H7 (cell line): ENCODE measurements at places on chromosomes 6 and 20. TPM values are rescaled to one million over a fixed set of nuclear protein-coding genes. Genes with fewer than 3 reads are reported as not detected.
A peak's percentile ranks its signal among the peaks of the same experiment; 100 is the strongest.

Gene ATXN1
- total RNA-seq: 7.6 and 8.9 TPM in 2 replicates

Gene TNF
- not detected in 2 replicates for total RNA-seq

Gene RANBP9
- total RNA-seq: 23.6 and 30.7 TPM in 2 replicates

Gene HLA-DQA1
- total RNA-seq: not detected in 2 replicates

Gene APOBEC2
- 0.14 TPM in 1 of 2 replicates, not detected in the other for total RNA-seq

Gene TP53TG5
- not detected in 2 replicates for total RNA-seq

Gene KIF16B
- 7.4 and 9.8 TPM in 2 replicates for total RNA-seq

Gene VGLL2
- not detected in 2 replicates for total RNA-seq

Gene PACRG
- 0.07 and 0.52 TPM in 2 replicates for total RNA-seq

Gene NDRG3
- total RNA-seq: 23.2 and 24.1 TPM in 2 replicates

Gene EPB41L2
- 25.9 and 26.6 TPM in 2 replicates for total RNA-seq

GRCh38 chr6:116265041-116265829 is 11.4 kb upstream of the TSPYL4 start:
- no peak for DNase-seq

DNA sequence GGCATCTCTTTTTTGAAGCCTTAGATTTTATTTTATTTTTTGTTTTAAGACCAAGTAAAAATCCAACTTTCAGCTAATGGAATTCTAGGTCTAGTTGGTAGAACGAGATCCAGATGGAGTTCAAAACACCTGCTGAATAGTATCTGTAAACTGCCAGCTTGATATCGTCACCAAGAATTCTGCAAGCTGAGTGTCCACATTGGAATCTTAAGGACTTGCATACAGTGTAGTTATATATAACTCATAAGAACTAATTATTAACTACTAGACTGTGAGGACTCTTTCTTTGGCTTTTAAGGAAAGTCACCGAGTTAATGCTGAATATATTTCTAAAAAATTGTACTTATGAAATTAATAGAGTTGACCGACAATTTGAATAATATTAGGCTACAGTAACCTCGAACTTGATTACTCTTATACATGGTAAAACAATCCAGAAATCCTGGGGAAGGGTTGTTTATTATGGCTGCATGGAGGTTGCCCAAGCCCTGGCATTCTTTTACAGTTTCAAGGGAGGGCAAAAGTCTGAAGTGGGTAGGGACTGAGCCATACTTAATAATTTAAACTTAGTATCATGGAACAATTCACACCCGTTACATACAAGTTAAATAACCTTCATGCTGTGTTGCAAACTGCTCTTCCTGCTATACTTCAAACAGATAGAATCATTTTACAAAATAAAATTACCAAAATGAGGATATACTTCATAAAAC is 553.9 kb downstream of the PTPRT start:
- no peak for DNase-seq

- no peak for DNase-seq
Observed at GRCh38 chr6:15948930-15949900, 179.7 kb upstream of the MYLIP start.

- DNase-seq: no peak
Observed at GRCh38 chr6:7234547-7234946, 78.5 kb downstream of the SSR1 start.

DNA sequence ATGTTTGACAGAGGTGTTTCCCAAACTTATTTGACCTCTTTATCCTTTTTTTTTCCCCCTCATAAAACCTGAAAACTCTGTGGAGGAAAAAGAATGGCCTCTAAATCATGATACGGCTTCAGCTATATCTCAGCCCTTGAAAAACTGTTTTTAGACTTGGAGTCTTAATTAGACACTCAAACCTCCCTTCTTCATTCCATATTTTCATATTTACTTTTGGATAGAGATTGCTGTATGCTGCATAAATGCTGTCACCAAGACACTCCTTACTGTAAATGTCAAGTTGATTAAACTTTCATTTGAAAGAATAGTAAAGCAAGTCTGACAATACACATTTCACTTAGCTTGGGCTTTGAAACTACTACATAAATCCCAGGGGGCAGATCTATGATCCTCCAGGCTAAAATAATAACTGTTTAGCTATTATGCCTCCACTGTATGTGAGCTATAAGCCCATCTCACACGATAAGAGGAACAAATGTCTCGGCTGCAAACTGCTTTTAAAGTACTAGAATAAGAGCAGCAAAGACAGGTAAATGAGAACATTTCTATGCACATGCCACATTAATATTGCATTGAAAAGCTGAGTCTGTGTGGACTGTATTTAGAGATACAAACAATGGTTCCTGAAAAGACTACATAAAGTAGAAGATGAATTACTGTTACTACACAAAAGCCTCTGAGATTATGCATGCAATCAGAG is 141.3 kb upstream of the HMGN3 start:
- no peak for DNase-seq

- DNase-seq: no peak
Observed at GRCh38 chr6:53754330-53754729, 40.5 kb upstream of the LRRC1 start.

GRCh38 chr20:11844691-11845090 is 73.0 kb upstream of the BTBD3 start:
- no peak for DNase-seq

- no peak for DNase-seq
Observed at GRCh38 chr20:45581702-45582101, 2.6 kb upstream of the WFDC8 start.

- no peak for DNase-seq
Observed at GRCh38 chr6:137791281-137792159, 75.5 kb upstream of the TNFAIP3 start.

DNA sequence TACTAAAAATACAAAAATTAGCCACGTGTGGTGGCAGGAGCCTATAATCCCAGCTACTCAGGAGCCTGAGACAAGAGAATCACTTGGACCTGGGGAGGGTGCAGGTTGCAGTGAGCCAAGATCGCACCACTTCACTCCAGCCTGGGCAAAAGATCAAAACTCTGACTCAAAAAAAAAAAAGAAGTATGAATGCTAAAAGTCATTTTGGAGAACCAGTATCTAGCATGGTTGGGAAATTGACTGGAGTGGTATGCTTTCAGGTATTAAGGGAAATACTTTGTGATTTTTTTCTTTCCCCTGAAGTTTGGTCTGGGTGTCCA is 30.1 kb downstream of the PCMT1 start:
- DNase-seq: no peak

- no peak for DNase-seq
Observed at GRCh38 chr20:63639093-63639975, 12.4 kb upstream of the GMEB2 start.

- DNase-seq: no peak
Observed at GRCh38 chr20:1942486-1943274, 47.5 kb downstream of the SIRPA start.

DNA sequence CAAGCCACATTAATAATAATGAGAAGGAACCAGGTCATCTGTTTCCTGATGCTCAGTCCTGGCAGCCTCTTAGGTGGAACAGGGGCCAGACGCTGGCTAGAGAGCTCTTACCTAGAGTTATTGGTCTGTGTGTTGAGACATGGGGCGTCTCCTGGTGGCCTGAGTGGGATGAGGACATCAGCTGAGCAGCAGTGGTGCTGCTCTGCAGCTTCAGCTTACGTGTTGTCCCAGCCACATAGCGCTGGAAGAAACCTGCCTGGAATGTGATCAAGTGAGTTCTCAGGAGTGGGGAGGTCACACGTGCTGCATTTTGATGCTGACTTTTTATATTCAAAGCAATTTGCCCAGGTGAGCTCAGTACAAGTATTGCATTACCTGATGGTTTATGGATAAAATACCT is 355.4 kb downstream of the CDH26 start:
- DNase-seq: no peak

GRCh38 chr6:51398064-51398705 is 579.5 kb downstream of the TFAP2B start:
- no peak for DNase-seq

DNA sequence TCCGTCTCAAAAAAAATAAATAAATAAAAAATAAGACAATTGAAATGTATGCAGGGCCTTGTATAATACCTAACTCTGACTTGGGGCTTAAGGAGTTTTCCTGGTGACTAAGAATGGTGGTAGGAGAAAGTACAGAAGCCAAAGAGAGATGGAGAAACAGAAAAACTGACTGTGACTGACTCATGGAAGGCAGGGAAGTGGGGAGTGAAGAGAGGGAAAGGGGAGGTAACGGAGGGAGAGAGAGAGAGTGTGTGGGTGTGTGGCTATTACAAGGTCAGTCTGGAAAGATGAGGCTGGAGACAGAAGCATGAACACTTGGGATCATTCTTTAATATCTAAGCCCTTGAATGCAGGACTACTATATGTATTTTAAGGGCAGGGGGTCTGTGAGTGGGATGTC is 38.5 kb downstream of the SNRNP48 start:
- DNase-seq: no peak

GRCh38 chr6:12233693-12234571 is 56.2 kb upstream of the EDN1 start:
- DNase-seq: peak; percentile 22

- no peak for DNase-seq
Observed at GRCh38 chr20:15033891-15034290, 696.5 kb upstream of the FLRT3 start.

DNA sequence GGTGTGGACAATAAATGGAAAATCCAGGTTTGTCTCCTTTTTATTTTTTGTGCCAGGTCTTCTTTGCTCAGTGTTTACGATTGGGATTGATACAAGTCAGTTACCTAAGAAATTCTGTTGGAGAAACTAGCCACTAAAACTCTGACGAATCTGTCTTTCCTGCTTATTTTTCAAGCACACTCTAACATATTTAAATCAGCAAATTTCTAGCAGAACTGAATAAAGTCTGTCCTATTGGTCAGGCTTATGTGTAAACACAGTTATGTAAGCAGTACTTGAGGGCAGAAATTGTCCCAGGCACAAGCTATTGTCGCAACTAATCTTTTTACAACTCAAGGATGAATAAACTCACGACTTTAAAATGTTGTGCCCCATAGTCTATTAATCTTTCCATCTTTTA is 12.1 kb upstream of the EXOC2 start:
- no peak for DNase-seq

DNA sequence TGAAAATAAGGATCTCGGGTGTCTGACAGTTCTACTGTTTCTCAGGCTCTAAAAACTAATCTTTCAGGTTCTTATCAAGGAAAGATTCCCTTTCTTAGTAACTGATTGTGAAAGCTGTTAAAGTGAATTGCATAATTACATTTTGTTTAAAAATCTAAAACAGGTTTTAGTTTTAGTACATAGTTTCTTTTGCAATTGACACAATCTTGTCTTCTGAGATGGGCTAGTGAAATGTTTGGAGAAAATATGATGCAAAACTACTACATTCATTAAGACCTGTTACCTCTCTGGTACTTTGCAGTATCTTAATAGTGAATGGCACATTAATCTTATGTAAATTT is 298.4 kb downstream of the UTRN start:
- no peak for DNase-seq

- DNase-seq: no peak
Observed at GRCh38 chr20:33279261-33279910, 3.6 kb upstream of the BPIFB1 start.

DNA sequence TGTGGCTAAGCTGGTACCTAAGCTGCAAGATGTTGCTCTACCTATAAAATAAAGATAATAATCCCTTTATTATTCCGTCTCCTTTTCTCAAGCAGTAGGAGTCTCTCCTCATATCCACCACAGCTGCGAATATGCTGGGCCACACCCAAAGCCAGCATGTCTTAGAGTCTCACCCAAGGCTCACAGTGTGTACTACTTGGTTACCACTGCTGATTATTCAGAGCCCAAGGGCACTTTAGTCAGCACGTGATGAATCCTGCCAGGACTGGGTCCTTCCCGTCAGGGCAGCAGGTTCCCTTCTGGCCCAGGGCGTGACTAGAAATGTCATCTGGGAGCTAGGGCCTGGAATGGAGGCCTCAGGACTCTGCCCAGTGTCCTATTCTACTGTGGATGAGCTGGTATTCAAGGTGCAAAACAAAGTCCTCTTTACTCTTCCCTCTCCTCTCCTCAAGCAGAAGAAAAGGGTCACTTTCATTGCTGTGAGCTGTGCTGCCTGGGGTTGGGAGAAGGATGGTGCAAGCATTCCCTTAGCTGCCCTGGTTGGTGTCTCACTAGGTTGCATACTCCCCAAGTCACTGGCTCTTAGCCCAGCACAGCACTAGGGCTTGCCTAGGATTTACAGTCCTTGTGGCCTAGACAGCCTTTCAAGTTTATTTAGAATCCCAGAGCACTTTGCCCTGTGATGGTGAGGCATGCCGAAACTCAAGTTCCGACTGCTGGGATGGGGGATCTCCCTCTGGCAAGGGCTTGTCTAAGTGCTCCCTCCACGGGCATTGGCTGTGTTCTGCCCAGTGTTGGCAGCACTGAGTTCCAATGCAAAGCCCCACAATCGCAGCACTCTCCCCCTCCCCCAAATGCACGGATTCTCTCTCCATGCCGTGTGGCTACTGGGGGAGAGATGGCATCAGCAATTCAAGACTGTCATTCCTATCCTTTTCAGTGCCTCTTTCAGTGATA is 320.2 kb downstream of the BTBD9 start:
- DNase-seq: peak; percentile 33

GRCh38 chr20:63955281-63955826 is 862 bp downstream of the UCKL1 start:
- DNase-seq: peak; percentile 90

GRCh38 chr6:25155211-25155610 is 124.0 kb upstream of the CARMIL1 start:
- DNase-seq: no peak

GRCh38 chr20:60064554-60065196 is 106.5 kb downstream of the CDH26 start:
- DNase-seq: no peak

DNA sequence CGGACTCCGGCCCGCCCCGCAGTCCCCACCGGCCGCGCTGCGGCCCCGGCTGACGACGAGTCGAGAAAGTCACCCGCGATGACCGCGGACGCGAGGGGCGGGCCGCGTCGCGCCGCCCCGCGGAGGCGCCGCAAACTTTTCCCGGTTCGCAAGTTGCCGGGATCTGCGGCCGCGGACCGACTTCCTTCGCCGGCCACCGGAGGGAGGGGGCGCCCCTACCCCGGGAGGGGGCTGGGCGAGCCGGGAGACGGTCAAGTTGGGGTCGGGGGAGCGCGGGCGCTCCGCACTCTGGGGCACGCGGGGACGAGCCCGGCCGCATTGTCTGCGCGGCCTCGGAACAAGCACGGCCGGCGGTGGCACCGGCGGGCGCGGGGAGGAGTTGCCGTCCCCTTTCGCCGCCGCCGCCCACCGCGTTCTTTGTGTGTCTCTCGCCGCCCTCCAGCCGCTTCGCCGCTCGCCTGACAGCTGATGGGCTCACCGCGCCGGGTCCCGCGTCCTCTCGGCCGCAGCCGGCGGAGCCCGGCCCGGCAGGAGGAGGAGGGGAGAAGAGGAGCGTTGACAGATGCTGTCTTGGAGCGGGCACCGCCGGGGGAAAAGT is 131.6 kb downstream of the OGFRL1 start:
- peak; percentile 65 for DNase-seq

DNA sequence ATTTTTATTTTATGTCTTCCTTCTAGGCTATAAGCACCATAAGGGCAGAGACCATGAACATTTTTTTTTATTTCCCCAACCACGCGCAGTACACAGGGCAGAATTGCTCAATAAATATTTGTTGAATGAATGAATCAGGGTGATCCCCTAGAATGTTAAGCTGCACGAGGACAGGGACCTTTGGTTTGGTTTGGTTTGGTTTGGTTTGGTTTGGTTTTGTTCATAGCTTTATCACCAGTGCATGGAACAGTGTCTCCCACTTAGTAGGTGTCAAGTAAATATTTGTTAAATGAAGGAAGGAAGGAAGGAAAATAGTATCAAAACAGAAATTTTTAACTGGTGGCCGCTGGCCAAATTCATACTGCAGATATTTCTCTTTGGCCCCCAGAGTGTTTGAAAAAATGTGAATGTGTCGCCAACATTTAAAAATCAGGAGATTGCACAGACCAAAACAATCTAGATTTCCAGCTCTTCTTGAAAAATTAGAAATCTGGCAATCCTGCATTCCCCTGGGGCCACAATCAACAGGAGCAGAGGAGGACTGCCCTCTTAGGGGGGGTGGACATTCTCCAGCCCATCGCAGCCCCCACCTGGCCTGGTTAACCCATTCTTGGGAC is 205.3 kb downstream of the EYA2 start:
- no peak for DNase-seq
